ENCODE measurements at places on chromosomes 12 and 14. TPM values are rescaled to one million over a fixed set of nuclear protein-coding genes. Genes with fewer than 3 reads are reported as not detected.

STYK1 gene
- 1.6 TPM for total RNA-seq

CACNA2D4 gene
- total RNA-seq, result 0.26 TPM

LPAR5 gene
- total RNA-seq, result 0.89 TPM

SIVA1 gene
- total RNA-seq, result 46.4 TPM

DPPA3 gene
- not detected for total RNA-seq

RHEBL1 gene
- total RNA-seq, result 1.9 TPM

DNA sequence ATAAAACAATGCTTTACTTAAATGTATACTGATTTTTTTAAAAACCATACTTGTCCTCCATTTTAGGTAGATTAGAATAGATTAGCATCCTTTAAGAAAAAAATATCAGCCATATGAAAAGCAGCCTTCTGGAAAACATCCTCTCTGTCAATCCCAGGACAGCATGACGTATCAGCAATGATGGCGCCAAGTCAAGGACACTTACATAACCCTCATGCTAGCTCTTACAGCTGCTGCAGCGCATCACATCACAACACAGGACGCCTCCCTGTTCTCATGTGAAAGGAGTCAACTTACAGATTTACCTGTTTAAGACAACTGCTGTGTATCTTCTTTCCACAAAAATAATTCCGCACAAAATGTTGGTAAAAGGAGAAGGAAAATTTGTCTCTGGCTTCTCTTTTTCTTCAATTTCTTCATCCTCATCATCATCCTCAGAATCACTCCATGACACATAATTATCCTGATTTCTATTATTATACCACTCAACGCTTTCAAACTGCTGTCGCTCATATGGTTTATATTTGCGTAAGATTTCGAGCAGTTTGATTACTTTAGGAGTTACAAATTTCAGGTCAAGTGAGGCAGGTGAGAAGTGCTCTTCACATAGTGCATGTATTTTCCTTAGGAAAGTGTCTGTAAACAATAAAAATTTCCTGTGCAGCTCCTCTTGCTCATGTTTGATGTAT lies 33.3 kb downstream of the DICER1 start:
- no peaks in the 10 kb centered on the region for H3K27me3 ChIP-seq
- H3K4me3 ChIP-seq, result no peak overlapping the region
- peaks cover 9% of the 10 kb centered on the region for H3K36me3 ChIP-seq
- DNase-seq, result no peak

DNA sequence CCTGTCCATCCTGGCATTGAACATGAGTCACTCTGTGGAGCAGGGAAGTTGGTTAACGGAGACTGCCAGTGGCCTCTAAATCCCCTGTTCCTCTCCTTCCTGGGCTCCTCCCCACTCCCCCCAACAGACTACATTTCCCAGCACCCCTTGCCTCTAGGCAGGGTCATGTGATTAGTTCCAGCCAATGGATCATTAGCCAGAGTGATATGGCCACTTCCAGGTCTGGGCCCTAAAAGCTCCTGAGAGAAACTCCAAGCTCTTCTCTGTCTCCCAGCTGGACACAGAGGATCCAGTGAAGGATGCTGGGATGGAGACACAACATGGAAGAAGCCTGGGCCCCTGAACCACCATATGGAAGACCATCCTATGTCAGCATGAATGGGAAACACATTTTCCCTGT lies 54.4 kb upstream of the RFLNA start:
- no peaks in the 10 kb centered on the region for H3K36me3 ChIP-seq
- peaks cover 13% of the 10 kb centered on the region for H3K27me3 ChIP-seq
- peaks cover 11% of the 10 kb centered on the region for H3K4me1 ChIP-seq
- DNase-seq, result no peak
- H3K4me3 ChIP-seq, result no peak overlapping the region

GRCh38 chr14:68695326-68695768 lies 97.5 kb downstream of the ZFP36L1 start:
- peak overlapping the region; percentile 92 for H3K27ac ChIP-seq
- peak; percentile 100 for DNase-seq
- H3K27me3 ChIP-seq, result no peaks in the 10 kb centered on the region
- peaks cover 33% of the 10 kb centered on the region for H3K4me1 ChIP-seq
- H3K4me3 ChIP-seq, result no peak overlapping the region

DNA sequence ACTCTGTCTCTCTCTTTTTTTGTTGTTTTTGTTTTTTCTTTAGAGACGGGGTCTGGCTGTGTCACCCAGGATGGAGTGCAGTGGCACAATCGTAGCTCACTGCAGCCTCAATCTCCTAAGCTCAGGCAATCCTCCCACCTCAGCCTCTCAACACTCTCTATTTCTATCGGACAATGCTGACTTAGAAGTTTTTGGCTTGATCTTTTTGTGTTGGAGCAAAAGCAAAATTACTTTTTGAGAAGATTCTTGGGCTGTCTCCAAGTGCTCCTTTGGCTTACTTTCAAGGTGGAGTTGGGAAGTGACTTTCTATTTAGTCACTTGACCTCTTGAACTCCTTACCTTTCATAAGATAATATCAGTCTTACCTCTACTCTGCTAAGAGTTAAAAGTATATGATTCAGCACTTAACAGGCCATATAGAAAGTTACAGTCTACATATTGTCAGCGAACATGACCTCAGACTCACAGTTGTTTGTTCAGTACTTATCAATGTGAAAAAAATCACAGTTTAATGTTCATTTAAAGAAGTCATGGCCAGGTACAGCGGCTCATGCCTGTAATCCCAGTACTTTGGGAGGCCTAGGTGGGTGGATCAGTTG lies 15.4 kb upstream of the MIA2 start:
- H3K27me3 ChIP-seq, result no peaks in the 10 kb centered on the region
- H3K4me1 ChIP-seq, result peaks cover 3% of the 10 kb centered on the region
- no peaks in the 10 kb centered on the region for H3K36me3 ChIP-seq
- H3K4me3 ChIP-seq, result no peak overlapping the region
- peak overlapping the region; percentile 26 for H3K27ac ChIP-seq

GRCh38 chr14:53893374-53893773 lies 63.3 kb downstream of the BMP4 start:
- no peak overlapping the region for H3K4me3 ChIP-seq
- H3K27ac ChIP-seq, result no peak overlapping the region
- H3K27me3 ChIP-seq, result no peaks in the 10 kb centered on the region
- no peak for DNase-seq

- H3K4me1 ChIP-seq, result peaks cover 12% of the 10 kb centered on the region
- H3K27ac ChIP-seq, result no peak overlapping the region
- no peak for DNase-seq
- peaks cover 4% of the 10 kb centered on the region for H3K36me3 ChIP-seq
- no peaks in the 10 kb centered on the region for H3K27me3 ChIP-seq
These were observed 10.9 kb downstream of the TNS2 start for GRCh38 chr12:53060721-53061276.

DNA sequence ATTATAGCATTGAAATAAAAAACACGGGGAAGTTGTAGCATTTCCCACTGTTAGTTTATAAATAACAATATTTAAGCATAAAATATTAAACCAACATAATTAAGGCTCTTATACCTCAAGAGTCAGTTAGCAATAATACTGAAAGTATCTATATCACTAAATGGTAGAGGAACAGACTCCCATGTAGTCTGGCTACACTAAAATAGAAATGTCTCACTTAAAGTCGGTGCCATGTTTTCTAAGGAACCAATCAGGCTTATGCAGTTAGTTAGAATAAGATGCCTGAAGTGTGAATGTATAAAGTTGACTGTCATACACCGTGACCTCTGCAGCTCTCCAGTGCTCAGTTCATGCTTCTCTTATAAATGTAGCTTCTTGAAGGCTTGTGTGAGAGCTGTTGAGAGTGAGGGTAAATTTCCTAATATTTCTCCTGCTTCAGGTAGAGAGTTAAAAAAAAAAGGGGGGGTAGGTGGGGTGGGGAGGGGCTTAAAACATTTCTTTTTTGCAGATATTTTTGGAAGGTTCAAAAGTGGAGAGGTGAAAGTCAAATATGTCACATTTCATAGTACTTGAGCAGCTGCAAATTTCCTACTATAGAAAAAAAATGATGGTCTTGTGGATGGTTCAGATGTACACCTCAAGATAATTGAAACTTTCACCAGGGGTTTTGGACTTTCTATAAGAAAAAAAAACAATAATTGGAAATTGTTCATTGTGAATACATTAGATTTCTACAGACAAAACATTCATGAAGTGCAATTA lies 64.5 kb downstream of the PTCSC3 start:
- no peak for DNase-seq
- H3K4me3 ChIP-seq, result no peak overlapping the region
- no peak overlapping the region for H3K27ac ChIP-seq
- H3K36me3 ChIP-seq, result no peaks in the 10 kb centered on the region

Measured in astrocyte (in vitro differentiated cells and primary cell).